Right cardiac atrium (tissue), 5 donors: ENCODE measurements at places on chromosomes 11 and 22. TPM values are rescaled to one million over a fixed set of nuclear protein-coding genes. Genes with fewer than 3 reads are reported as not detected.

Gene BIK
- 0.52 TPM for polyA plus RNA-seq

Gene SERPING1
- polyA plus RNA-seq = 268 TPM

Gene GAL3ST1
- 0.75 TPM for polyA plus RNA-seq

Gene CST6
- polyA plus RNA-seq = 2.1 TPM

Gene PANX2
- polyA plus RNA-seq = 0.68 TPM

Gene ADM2
- polyA plus RNA-seq = 0.05 TPM

Gene SAA1
- 106 TPM for polyA plus RNA-seq

Gene PRR14L
- 5.6 TPM for polyA plus RNA-seq

Gene DEFB131B
- not detected for polyA plus RNA-seq

GRCh38 chr22:43789452-43789851 is 22.7 kb downstream of the EFCAB6 start:
- peak; percentile 64 for DNase-seq

DNA sequence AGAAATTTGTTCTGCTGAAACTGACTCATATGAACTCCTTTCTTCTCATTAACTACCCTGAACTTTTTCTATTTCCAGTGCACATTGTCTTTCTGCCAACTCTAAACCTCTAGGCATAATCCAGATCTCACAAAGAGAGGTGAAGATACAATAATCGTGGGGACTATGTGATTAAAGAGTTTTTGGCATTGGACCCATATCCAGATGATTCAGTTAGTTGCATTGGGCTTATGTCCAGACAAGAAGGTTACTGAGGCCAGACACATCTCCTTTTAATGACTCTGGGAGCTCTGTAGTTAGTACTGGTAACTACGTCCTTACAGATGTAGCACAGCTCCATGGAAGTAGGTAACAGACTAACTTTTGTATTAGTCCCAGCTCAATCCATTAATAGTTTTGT is 273.0 kb downstream of the CASP12 start:
- DNase-seq = no peak

- no peak for DNase-seq
Observed at GRCh38 chr11:35859301-35859700, 84.6 kb upstream of the LDLRAD3 start.

GRCh38 chr11:11218629-11218986 is 134.4 kb downstream of the CSNK2A3 start:
- peak; percentile 55 for DNase-seq

GRCh38 chr11:3796346-3796745 is 1.0 kb downstream of the NUP98 start:
- no peak for DNase-seq

GRCh38 chr11:75594211-75594610 is 32.2 kb downstream of the SERPINH1 start:
- DNase-seq = no peak

- no peak for DNase-seq
Observed at GRCh38 chr11:23897453-23898286, 599.2 kb upstream of the LUZP2 start.

GRCh38 chr11:134481135-134481534 is 69.1 kb upstream of the B3GAT1 start:
- DNase-seq = no peak

GRCh38 chr11:12064136-12064953 is 46.0 kb upstream of the MICAL2 start:
- no peak for DNase-seq
